Stromal cell of bone marrow (primary cell): ENCODE measurements at places on chromosomes 4 and X.

- no peak for DNase-seq
Observed at GRCh38 chrX:20032201-20032600, 41.3 kb upstream of the BCLAF3 start.

- DNase-seq = no peak
Observed at GRCh38 chrX:24498975-24499374, 33.9 kb downstream of the PDK3 start.

DNA sequence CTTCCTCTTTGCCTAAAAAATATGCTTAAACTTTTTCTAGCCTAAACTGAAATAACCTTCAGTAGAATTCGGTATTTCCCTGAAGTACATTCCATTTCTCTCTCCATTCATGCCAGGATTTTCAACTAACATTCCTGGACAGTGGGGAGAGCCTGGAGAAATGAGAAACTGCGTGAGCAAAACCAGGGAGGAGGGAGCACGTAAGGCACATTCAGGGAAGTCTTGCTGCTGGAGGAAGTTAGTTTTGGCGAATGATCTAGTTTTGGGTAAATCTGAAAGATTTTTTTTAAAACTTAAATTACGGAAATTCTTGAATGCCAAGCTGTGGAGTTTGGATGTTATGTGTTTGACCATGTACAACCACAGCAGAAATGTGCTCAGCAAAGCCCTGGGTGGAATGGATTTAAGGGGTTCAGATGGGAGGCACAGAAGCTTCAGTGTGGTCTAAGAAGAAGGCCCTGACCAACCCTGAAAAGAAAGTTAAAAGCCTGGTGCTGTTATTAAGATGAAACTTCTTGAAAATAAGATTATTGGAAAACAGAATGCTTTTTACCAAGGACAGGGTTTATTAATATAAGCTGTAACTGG, 347.8 kb downstream of the ANK2 start:
- peak; percentile 95 for DNase-seq

- DNase-seq = no peak
Observed at GRCh38 chrX:100798484-100799214, 21.5 kb upstream of the CSTF2 start.

DNA sequence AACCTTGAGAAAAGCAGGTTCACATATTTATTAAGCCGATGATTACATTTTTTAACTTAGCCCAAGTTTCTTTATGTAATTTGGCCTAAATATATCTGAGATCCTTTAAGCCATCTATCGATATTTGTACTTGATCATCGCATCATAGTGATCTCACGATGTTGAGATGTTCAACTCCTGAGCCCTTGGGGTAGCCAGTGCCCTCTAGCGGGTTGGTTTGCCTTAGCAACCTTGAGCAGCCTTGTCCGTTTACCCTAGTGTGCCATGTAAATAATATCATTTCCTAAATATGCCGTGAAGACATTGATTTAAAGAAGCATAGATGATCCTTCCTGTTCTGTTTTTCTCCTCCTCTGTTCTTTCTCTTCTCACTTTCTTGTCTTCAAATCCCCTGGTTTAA, 432.2 kb downstream of the RPA4 start:
- DNase-seq = no peak

- no peak for DNase-seq
Observed at GRCh38 chrX:136453771-136454170, 34.0 kb upstream of the BRS3 start.

GRCh38 chr4:107666134-107666533, 53.9 kb downstream of the PAPSS1 start:
- peak; percentile 21 for DNase-seq

- no peak for DNase-seq
Observed at GRCh38 chr4:111632641-111633151, 512.6 kb upstream of the FAM241A start.

GRCh38 chr4:172169871-172170270, 356.7 kb downstream of the GALNTL6 start:
- no peak for DNase-seq

GRCh38 chr4:16687011-16687410, 211.4 kb downstream of the LDB2 start:
- DNase-seq = no peak

GRCh38 chr4:46185766-46186165, 61.9 kb upstream of the GABRG1 start:
- DNase-seq = no peak

DNA sequence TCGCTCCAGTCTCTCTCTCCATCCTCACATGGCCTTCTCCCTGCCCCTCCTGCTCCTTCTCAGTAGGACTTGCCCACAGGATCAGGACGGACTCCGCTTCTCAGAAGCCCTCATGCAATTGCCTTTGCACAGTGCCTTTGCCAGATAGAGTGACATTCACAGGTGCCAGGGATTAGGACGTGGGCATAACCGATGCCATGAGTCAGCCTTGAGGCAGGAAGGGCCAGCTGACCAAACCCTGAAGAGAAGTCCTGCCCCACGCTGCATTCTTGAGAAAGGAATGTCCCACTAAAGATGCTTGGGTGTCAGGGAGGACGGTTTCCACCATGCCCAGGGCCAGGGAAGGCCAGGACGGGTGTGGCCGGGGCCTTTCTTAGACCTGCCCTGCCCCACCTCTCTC, 6.6 kb upstream of the GRPEL1 start:
- no peak for DNase-seq

- no peak for DNase-seq
Observed at GRCh38 chr4:110415041-110415440, 60.9 kb upstream of the ENPEP start.

GRCh38 chr4:106707776-106708463, 328.2 kb downstream of the DKK2 start:
- peak; percentile 43 for DNase-seq
